ENCODE measurements at places on chromosomes 5 and 9. TPM values are rescaled to one million over a fixed set of nuclear protein-coding genes. Genes with fewer than 3 reads are reported as not detected.

GRCh38 chr5:116438979-116439554 is 135.6 kb downstream of the SEMA6A start:
- no peak for DNase-seq

DNA sequence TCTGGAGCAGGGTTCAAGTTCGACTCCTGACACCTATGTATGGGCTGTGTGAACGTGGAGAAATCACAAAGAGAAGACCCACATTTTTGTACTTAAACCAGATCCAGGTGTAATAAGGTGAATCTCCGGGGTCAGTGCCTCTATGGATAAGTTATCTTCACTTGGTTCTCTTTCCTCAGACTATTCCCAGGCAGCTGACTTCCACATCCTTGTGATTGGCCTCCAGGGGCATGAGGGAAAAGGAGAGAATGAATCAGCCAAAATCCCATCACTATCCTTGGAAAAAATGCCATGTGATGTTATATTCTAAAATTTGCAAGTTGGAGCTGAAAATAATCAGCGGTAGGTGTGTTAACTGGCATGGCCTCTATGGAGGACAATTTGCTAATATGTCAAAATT is 37.2 kb downstream of the ZNF622 start:
- no peak for DNase-seq

- no peak for DNase-seq
These were observed 7.7 kb upstream of the GCNT4 start for GRCh38 chr5:75059912-75060545.

- no peak for DNase-seq
These were observed 507.0 kb downstream of the MAT2B start for GRCh38 chr5:164012371-164012770.

DNA sequence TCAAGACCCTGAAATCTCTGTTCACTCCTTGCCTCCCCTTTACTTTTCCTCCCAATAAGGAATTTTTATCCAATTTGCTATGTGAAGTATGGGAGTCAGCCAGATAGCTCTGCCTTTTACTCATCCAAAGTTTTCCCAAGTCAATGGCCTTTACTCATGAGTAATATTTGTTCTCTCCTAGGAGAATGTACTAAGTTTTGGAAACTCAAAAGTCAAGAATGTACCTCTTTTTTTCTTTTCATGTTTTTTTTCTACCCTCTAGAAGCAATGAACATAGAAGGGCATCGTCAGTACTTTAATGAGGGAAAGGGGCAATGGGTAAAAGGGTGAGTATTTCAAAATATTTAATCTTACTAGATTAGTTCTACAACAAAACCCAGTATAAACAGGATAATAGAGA is 140.2 kb upstream of the SGCD start:
- DNase-seq: no peak

GRCh38 chr5:147752666-147753290 is 29.8 kb downstream of the JAKMIP2 start:
- no peak for DNase-seq

DNA sequence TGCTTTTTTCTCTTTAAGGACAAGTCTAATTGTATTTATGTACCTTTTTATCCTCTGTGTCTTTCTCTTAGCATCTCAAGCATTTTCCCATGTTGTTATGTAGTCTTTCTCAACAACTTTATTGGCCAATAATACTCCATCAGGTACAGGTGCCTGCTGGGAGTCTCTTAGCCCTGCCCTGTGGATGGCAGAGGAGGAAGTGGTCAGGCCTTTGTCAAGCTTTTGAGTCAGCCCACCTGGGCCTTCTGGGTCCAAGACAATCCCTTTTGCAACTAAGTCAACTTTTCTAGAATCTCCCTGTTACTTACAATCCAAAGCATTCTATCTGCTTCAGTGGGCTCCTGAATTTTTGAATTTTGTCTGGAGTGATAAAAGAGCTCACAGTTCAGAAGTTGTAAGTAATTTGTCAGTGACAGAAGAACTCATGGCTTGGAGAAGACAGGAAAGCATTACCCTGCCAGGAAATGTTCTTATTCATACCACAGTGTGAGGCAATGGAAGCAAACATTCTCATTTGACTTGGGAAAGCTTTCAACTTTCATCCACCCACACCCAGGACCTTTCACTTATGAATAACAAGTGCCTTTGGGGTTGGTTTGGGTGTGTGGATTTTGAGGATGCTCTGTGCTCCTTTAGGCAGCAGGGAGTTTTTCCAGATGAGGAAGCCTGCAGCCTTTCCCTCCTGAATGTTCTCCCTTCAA is 200.0 kb upstream of the S1PR3 start:
- no peak for DNase-seq

GRCh38 chr5:76960004-76960625 is 7.3 kb downstream of the CRHBP start:
- no peak for DNase-seq

DNA sequence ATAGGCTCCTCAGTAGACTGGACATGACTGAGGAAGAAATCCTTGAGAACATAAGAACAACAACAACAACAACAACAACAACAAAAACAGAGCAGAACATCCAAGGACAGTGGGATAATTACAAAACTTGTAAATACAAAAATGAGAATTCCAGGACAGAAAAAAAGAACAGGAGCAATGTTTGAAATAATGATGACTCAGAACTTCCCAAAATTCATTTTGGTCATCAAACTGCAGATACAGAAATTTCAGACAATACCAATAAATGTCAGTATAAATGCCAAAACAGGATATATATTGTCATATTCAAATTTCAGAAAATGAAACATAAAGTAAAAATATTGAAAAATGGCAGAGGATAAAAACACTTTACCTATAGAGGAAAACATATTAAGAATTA is 259.0 kb downstream of the TRIM36 start:
- DNase-seq: no peak

DNA sequence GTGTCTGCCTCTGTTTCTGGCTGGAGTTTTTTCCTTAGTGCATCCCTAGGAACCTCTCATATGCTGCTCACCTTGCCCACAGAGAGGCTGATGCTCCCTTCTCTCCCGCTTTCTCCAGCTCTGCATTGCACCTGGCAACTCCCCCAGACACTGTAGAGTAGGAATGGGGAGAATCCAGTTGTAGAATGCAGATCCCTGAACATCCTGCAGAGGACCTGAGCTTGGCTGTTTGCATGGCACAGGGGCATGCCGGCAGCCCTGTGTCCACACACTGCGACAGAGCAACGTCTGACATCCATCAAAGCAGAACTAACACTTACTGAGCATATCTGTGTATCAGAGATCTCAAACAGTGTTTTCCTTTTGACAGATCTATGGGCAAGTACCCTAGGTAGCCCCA is 19.9 kb downstream of the IDNK start:
- DNase-seq: no peak

DNA sequence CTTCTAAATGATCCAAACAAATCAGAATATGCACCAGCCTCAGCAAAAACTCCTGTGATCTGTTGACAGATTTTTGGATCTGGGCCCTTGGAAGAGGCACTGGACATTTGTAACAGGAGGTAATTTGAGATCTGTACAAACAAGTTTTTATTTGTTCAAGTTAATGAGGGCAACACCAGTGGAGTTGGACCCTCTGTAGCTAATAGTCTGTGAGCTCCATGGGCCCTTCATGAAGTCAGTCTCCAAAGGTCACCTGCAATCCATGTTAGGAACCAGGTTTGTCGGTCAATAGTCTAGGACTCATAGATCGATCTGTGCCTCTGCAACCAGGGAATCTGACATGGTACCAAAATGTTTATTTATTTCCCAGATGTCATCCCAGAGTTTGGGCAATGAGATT is 40.9 kb downstream of the PAM start:
- no peak for DNase-seq

GRCh38 chr5:159181651-159182050 is 27.7 kb downstream of the RNF145 start:
- DNase-seq: no peak

- no peak for DNase-seq
These were observed 102.6 kb upstream of the COL5A1 start for GRCh38 chr9:134538856-134539566.

DNA sequence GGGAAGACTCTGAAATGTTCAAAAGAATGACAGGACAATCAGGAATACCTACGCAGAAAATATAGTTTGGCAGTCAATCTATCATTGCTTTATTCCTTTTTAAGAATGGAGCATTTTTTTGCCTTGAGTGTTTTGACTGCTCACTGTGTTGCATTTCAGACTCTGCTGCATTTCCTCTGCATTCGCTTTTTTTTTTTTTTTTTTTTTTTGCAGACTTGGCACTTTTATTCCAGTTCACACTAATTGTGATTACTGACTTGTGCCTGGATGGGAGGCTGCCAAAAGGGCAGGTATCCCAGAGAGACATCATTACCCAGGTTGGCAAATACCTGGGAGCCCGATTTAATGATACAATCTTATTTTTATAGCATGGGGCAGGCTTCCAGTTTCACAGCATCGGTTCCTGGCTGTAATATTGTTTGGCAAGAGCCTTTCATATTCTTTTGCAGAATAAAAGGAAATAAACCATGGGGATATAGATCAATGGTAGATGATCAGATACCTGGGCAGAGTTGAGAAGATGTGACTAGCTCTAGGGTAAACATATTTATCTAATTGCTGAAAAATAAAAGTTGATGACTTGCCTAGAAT is 1132.6 kb downstream of the MAT2B start:
- no peak for DNase-seq

- DNase-seq: peak; percentile 78
These were observed 441.8 kb upstream of the TLE4 start for GRCh38 chr9:79129865-79130480.

DNA sequence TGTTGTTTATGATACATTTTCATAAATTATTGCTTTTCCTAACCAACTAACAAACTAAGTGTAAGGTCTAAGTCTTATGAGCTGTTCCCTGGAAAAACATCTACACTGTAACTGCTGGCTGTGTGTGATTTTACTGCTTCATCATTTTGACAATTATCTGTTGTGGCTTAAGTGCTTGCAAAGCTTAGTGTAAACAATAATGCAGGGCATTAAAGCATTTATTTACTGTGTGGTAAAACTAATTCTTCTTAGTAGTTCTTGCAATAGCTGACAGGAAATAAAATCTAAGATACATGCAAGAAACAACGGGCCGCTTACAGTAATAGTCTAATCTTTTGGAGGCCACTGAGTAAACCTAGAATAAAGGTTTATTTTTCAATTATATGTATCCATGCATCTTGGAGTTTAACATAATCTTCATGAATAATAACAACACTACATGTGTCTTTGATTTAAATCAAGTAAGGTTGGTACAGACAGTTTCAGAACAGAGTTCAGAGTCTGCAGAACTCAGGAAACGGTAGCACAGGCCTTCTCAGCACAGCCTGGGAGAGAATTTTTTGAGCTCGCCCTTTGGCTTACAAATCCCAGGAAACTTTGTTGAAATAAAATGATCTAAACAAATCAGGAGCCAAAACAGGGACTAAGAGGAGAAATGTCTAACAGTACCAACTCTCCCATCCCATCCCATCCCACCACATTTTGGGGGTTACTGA is 473.1 kb downstream of the NR2F1-AS1 start:
- DNase-seq: no peak

DNA sequence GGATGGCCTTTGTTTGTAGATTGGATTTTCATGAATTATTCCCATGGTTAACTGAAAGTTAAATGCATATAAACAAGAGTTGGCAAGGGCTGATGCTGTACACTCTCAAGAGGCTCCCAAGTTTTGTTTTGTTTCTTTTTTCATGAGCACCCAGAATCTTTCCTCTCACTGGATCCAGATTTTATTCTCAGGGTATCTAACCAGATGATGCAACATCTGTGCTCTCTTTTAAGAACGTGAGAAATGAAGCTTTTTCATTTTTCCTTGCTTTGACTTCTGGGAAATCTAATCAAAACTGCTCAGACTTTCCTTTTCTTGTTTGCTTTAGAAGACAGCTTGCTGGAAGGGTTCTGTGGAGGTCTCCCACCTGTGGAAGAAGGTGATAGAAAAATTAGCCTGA is 142.7 kb upstream of the SLC12A2 start:
- DNase-seq: no peak

DNA sequence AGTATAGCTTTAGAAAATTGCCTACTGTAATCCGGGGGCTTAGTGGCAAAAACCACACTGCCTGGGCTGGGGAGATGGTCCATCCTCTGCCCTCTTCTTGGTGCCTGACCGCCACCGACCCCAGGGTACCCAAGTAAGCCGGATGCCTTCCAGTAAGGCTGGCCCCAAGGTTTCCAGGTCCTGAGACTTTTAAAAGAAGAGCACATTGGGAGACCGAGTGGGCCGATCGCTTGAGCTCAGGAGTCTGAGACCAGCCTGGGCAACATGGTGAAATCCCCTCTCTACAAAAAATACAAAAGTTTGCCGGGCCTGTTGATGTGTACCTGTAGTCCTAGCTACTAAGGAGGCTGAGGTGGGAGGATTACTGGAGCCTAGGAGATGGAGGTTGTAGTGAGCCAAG is 406.7 kb upstream of the IRX4 start:
- DNase-seq: no peak

DNA sequence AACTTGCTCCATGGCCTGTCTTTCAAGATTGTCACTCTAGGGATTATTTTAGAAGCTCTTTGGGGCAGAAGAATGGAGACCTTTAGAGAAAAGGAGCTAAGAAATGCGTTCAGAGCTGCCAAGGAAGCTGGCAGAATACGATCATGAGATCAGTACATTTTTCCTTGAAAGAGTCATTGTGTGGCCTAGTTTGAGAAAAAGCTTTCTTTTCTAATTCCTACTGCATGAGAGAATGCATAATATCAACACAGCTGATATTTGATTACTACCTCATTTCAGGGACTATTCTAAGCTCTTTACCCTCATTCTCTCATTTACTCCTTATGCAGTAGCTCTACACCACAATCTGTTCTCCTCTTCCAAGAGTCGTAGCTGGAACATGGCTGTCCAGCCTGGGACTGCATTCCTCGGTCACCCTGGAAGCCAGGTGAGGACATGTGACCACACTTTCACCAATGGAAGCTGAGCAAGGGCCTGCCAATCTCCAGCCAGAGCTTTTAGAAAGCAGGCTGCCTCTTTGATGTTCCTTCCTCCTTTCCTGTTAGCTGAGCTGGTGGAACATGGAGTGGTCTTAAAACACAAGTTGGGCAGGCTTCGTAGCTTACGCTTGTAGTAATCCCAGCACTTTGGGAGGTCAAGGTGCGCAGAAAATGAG is 99.3 kb upstream of the LHFPL2 start:
- DNase-seq: no peak

DNA sequence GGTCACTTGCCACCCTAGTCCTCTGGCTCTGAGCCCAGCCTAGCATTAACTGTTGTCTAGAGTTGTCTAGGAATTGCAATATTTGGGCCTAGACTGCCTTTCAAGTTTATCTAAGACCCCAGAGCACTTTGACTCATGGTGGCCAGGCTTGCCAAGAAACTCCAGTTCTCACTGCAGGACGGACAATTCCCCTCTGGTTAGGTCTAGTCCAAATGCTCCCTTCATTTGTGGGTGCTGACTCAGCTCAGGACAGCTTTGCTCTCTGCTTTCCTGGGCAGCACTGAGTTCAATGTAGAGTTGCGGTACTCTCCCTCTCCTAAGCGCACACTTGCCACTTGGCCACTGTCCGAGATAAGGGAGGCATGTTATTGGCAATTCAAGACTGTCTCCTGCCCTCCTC is 619.4 kb downstream of the TLE1 start:
- no peak for DNase-seq

Gene PCDHB8
- 2.4 TPM for total RNA-seq

Gene YTHDC2
- 34.0 TPM for total RNA-seq

Gene OMD
- not detected for total RNA-seq

Gene FOXD4L5
- 0.22 TPM for total RNA-seq

Gene MYORG
- total RNA-seq: 4.9 TPM

Gene PCDHA10
- 18.6 TPM for total RNA-seq

Gene TSLP
- 0.42 TPM for total RNA-seq

Gene SLC6A7
- not detected for total RNA-seq

Gene SLC46A2
- total RNA-seq: not detected

Measured in mesothelial cell of epicardium (in vitro differentiated cells).